ENCODE measurements at places on chromosomes 2 and 18.
A peak's percentile ranks its signal among the peaks of the same experiment; 100 is the strongest.

GRCh38 chr2:86491088-86491487 is 49.9 kb downstream of the KDM3A start:
- DNase-seq = no peak

DNA sequence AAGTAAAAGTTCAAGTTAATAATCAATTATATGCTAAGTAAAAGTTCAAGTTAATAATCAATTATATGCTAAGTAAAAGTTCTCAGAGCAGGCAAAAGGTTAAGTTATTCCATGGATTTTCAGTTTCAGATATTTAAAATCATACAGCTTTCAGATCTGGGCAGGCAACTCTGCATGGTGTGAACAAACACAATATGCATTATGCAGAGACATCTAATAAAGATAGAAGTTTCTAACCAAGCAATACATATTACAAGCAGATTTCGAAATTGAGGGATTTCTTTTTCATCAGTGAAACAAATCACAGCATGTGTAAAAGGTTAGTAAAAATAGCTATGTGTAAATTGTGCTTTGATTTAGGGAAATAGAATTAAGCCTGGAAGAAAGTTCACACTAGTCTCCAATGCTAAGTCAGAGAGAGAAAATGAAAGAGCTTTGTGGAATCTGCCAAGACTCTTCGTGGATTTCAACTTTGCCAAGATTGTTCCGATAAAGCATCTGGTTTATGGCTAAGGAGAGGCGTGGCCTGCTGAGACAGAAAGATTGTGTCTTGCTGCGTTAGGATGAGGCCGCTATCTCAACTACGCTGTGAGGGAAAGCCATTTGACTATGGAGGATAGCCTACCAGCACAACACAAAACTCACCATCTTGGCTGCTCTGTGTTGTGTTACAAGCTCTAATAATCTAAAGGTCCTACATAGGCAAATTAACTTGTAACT is 60.1 kb upstream of the SLC16A14 start:
- DNase-seq = no peak

DNA sequence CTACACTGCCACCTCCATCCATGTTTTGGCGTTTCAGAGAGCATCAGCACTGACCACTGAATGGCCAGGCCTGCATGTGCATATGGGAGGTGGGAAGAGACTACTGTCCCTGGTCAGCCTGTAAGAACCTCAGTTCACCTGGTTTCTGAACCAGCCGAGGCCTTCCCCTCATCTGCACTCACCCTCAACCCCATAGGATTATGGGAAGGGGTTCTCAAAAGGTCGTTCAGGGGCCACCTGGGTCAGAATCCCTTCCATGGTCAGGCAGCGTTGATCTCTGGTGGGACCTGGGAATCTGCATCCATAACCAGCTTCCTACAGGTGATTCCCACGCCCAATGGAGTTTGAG is 36.7 kb downstream of the TET3 start:
- DNase-seq = no peak

- no peak for DNase-seq
Measured at GRCh38 chr18:48519431-48520100, 19.3 kb upstream of the CTIF start.

DNA sequence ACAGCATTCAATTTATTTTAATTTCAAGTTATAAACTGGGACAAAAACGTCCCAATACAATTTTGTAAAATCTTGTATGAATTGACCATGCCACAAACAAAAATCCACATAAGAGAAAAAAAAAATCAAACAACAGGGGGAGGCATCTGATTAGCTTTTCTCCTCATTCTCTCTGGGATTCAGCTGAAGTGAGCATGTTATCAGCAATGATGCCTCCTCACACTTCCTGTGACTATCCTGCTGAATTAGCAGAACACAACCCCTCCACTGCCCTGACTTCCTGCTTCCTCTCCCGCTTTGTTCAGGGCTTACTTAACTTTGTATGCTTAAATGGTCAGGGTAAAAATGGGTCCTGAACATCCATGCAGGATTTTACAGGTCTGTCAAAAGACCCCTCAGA is 132.2 kb upstream of the ITGB6 start:
- DNase-seq = peak; percentile 37

DNA sequence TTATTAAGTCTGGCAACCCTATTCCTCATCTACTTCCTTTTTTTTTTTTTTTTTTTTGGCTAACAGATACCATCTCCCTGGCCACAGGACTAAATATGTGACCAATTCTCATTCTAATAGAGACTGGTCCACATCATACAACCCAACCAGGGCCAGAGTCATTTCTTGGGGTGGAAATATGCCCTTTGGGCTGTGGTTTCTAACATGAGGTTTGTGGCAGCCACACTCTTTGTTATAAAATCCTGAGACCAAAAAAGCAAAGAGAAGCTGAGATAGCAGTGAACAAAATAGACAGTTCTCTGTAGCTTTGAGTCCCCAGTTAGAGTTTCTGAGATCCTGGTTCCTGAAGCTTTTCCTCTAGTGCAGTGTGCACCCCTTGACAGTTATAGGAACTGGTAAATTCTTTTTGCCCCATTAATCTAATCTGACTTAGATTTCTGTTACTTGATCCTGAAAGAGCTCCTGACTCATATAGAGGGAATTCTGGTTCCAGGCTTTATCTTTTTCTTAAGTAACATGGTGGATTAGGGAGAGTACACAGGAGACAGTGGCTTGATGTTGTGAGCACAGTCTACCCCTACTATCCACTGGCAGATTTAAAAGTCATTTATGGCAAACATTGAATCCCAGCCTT is 86.8 kb downstream of the MAIP1 start:
- peak; percentile 58 for DNase-seq

GRCh38 chr2:204888222-204888621 is 342.9 kb downstream of the PARD3B start:
- no peak for DNase-seq

DNA sequence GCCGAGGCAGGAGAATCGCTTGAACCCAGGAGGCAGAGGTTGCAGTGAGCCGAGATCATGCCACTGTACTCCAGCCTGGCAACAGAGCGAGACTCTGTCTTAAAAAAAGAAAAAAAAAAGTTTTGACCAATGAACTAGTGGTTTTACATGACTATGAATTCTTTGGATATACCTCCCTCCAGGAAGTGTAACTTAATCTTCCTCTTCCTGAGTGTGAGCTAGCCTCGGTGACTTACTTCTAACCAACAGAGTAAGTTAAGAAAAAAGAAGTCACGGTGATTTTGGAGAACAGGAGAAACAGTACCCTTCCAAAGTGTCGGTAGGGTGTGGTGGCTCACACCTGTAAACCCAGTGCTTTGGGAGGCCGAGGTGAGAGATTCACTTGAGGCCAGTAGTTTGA is 7.1 kb downstream of the TIA1 start:
- DNase-seq = peak; percentile 60

DNA sequence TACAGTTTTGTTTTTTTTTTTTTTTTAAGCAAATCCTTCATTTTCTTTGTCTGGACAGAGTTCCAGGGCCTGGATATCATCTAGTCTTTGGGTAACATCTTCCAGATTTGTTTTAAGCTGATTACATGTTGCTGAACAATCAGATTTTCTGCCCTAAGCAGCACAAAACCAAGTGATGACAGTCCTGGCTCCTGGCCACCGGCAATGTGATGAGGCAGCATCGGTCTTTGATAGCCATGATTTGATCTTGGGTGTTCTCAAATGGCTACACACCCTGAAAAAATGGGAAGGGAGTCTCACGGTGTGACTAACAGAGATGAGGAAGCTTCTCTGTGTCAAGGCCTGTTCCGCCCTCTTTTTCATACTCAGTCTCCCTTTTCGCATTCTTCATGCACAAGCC is 708.6 kb upstream of the ZEB2 start:
- DNase-seq = no peak

DNA sequence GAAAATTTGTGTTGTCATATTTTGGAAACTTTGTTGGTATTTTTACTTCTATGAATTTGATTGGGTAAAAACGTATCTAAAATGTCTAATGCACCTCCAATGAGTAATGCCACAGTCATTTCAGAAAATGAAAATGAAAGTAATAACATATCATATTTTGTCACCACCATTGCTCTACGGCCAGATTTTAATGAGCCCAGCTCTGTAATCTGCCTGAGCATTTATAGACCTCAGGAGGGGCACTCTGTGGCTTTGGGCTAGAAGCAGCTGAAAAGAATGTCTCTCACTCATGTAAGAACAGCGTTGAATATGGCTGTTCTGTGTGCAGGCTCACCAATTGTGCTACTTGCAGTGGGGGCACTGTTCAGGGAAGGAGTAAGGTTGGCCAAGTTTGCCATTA is 32.7 kb upstream of the ABCA12 start:
- DNase-seq = peak; percentile 53

GRCh38 chr2:116378786-116379185 is 1435.7 kb upstream of the DDX18 start:
- no peak for DNase-seq

- DNase-seq = no peak
Measured at GRCh38 chr2:237287872-237288271, 126.1 kb downstream of the COL6A3 start.

DNA sequence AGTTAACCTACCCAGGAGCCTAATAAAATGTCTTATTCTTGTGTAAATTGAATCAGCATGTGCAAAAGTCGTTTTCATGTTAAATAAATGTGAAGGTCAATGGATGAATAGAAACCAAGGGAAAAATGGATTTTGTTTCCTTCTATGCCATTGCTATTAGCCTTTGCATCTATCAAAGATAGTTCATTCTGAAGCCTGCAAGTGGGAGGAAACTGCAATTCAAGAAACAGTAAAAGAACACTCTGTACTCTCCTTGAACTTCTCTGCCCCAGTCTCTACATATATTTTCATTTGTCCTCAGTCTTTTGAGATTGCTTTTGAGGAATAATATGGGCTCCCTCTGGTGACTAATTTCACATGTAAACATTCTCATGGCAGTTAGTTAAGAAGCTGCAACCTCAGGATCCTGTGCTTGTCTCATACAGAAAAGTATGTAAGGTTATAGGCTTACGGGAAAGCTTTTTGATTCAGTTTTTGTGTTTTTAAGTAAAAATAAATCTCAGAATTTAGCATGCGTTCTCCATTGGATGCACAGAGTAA is 1590.0 kb upstream of the LRRTM1 start:
- DNase-seq = peak; percentile 66

DNA sequence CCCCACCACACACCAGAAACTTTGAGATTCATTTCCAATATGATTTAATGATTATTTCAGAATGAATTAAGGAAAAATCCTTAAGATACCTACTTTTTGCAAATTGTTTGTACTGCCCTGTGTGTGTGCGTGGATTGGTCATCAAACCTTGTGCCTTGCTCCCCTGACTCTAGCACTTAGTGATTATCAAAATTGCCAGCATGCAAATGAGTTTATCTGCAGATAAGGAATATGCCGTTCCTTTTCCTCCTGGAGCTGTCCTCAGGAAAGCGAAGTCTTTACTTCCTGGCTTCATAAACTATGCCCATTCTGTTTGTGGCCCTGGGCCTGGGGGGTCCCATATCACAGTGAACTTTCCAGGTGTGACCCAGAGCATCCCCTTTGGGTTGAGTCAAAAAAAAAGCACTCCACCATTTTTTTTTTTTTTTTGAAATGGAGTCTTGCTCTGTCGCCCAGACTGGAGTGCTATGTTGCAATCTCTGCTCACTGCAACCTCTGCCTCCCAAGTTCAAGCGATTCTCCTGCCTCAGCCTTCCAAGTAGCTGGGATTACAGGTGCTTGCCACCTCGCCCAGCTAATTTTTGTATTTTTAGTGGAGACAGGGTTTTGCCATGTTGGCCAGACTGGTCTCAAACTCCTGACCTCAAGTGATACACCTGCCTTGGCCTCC is 11.4 kb downstream of the CHMP1B start:
- no peak for DNase-seq

DNA sequence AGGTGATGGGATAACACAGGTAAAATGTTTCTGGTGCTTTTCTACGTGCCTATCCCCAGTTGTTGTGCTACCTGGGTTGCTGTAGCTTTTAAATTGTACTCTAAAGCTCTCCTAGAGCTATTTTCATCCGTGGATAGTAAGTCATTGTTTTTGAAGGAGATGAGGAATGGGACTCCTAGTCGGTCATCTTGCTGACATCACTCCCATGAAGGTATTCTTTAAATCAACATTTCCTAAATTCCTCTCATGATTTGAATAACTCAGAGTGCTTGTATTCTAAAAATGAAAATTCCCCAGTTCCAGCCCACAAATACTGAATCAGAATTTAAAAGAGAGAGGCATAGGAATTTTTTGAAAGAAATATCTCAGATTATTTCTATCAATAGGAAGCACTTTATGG is 44.3 kb downstream of the CCDC148 start:
- DNase-seq = no peak

Measured in PC-3 (cell line).